ENCODE measurements at places on chromosomes 12 and 14.

DNA sequence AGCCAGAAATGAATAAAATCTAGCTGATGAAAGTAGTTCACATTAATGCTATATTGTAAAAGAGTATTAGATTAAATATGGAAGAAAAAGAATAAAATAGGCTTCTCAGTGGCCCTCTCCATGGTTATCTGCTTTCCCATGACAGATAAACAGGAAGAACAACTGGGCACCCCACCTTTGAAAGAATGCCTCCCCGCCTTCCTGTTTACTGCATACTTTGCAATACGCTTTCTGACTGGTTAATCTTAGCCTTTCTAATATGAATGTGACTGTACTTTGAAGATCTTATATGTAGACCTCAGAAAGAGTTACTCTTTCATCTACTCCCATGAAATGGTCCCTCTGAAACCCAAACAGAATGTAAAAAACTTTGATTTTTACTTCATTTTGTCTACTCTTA, 34.1 kb upstream of the DAAM1 start:
- no peak for DNase-seq

GRCh38 chr14:100135073-100135472, 24.4 kb downstream of the DEGS2 start:
- no peak for DNase-seq

DNA sequence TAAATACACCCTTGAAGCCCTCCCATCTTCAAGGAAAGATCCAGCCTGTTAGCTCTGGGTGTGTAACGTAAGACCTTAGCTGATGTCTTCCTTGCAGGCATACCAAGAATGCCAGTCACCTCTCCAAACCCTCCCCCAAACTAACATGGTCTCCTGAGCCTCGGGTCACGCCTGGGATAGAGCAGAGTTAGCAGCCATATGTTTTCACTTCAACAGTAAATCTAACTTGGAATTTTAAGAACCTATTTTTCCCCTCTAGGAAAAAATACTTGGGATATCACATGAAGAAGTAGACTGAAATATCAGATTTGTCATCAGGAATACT, 27.9 kb downstream of the BCL2L14 start:
- DNase-seq = no peak

DNA sequence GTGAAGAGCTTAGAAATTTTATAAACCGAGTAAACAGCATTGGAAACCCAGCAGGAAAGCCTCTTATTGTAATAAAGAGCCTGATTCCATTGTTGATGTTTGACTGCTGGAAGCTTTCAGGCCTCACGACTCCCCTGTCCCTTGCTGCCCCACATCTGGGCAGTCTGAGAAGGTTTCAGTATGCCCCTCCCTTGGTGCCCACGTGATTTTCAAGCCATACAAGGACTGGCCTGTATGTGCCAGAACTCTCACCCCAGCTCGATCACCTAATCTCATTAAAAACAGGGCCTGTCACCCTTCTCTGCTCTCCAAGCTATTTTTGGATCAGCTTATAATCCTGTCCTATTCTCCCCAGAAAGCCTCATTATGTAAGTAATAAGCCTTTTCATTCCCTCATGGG, 7.5 kb upstream of the PYROXD1 start:
- DNase-seq = no peak

GRCh38 chr14:72010474-72010873, 78.2 kb downstream of the RGS6 start:
- no peak for DNase-seq

- DNase-seq = no peak
Measured at GRCh38 chr12:16520328-16520727, 85.6 kb downstream of the LMO3 start.

DNA sequence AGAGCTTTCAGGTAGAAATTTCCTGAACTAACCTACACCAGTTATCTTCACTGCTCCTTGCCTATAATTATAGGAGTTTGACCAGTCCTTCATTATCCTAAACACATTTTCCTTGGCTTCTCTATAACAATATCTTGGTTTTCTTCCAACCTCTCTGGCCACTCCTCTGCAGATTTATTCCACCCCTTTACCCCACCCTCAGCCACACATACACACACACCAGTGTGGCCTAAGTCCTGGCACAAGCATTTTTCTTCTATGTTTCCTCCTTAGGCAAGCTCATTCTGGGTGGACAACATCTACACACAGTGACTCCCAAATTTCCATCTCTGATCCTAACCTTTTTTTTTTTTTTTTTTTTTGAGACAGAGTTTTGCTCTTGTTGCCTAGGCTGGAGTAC, 25.1 kb downstream of the CDK17 start:
- no peak for DNase-seq

DNA sequence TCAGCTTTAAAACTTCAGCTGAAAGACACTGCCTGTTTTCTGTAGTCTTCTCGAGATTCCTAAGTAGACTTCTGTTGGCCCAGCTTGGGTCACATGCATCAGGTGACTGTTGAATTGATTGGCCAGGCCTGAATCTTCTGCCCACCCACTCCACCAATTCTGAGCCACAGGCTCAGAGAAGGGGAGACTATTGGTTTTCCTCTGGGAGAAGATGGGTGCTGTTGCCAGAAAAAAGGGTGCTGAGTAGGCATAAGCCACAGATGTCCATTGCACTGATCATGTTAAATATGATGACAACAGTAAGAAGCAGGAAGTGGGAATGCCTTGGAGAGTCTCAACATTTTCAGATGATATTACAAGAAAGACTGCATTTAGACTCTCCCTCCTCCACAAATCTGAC, 6.8 kb upstream of the SPTLC2 start:
- no peak for DNase-seq

DNA sequence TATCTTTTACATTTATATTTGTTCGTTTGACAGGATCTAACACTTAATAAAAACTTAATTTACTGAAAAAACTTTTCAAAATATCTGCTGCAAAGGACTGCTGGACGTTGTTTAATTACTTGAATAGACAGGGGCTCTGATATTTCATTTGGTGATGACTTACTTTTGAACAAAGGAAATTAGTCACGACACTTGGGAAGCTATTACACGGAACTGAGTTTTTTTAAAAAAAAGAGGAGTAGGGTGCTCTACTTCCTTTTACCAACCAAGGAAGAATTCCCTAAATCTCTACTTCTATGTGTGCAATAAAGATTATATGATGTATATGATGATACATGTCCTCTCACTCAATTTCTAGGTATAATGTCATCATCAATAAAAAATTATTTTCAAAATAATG, 4.7 kb downstream of the FGD6 start:
- no peak for DNase-seq

DNA sequence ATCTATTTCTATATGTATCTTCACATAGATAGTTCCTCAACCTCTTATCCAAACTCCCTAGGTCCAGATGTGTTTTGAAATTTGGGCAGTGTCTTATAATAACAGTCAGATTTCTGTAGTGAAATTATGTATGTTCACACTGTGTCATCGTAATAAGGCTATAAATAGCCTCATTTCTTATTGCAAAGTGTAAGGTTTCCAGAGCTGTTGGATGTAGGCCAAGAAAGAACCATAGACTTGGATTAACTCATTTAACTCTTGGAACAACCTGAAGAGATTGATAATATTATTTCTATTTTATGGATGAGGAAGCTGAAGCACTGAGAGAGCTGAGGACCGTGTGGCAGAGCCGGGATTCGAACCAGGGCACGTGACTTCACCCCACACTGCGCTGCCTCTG, 49.0 kb upstream of the PIWIL1 start:
- no peak for DNase-seq

DNA sequence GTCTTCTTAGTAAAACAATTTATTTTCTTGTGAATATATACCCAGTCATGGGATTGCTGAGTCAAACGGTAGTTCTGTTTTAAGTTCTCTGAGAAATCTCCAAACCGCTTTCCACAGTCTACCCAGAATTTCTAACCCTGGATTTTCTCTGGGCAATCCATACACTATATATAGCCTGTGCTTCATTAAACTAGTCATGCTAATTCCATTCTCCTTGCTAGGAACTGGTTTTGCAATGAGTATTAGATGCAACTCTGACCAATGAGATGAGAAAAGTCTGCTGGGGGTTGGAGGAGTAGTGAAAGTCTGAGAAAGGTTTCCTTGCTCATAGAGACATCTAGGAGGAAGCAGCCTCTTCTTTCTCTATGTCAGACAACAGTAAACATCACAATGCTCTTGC, 196.1 kb upstream of the CDKN3 start:
- DNase-seq = no peak

DNA sequence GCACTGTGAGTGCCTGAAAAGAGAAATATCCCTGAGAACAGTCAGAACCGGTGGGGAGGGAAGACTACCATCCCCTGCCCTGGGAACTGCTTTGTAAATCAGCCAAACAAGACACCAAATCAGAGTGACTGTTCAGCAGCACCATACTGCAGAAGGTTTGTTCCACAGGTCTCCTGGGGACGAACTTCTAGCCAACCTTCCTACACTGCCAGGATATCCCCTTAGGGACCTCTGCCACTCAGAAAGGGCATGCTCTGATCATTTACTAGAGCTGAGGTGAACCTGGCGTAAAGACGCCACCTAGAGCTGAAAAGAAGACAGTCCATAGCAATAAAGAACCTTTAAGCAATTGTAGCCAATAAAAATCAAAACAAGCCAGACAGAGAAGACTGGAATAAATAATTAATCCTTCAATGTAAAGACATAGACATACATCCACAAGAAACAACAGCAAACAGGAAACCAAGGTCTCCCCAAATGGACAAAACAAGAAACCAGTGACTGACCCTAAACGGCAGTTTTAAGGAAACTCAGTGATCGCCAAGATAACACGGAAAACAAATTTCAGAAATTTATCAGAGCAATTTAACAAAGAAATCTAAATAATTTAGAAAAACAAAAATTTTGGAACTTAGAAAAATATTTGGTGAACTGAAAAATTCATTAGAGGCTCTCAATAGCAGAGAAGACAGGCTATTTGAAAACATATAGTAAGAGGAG, 228.1 kb upstream of the AMIGO2 start:
- peak; percentile 62 for DNase-seq

DNA sequence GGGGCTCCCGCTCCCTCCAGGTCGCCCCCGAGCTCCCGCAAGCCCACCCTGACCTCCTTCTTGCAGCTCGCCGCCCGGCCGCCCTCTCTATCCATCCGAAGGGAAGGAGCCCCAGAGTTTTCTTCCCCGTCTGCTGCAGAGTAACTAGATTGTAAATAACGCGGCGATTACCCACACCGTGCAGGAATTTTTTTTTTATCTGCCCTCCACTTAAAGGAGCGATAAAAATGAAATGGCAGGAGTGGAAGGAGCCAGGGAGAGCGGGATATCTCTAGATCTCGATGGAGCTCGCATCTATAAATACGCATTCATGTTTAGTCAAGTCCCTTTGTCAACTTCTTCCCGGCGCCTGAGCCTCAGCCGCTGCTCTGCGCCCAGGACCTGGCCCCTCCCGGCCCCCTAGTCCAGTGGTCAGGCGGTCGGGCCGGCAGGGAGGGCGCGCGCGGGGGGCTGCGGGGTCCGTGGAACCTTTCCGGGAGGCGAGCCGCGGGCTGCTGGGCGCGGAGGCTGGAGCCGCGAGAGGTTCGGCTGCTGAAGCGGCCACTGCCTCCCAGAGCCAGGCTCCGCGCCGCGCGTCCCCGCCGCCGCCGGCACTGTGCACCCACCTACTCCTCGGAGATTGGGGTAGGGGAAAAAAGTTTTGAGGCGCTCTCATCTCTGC, 386.0 kb downstream of the BCAT1 start:
- peak; percentile 50 for DNase-seq

DNA sequence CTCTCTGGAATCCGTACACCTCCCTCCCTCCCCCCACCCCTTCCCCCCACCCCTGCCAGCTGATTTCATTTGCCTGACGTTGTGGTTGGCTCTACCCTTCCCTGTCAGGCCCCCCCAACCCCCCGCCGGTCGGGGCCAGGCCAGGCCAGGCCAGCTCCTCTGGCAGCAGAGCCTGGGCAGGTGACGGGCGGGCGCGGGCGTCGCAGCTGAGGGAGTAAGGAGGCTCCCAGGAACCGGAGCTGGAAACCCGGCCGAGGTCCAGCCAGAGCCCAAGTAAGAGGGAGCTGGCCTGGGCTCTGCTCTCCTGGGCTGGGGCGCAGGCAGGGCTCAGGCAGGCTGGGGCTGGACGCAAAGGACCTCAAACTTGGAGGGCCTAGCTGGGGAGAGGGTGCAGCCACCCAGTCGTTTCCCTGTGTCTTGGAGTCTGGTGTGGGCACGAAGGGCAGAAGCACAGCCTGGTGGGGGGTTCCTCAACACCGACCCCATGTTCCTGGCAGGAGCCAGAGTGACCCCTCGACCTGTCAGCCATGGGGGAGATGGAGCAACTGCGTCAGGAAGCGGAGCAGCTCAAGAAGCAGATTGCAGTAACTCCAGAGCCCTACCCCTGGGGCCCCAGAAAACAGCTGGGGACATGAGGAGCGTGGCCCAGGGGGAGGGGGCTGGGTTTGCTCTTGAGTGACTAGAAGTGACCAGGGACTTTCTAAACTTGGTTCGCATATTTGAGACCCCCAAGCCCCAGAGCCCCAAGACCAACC, at the start of gene GNB3:
Gene GNB3, plus strand, starts transcription at position 165 of the 755 bp plus-strand sequence. Its CDS starts 363 bp downstream, at position 528.
- no peak for DNase-seq

- DNase-seq = no peak
Measured at GRCh38 chr14:68379510-68380328, 413.1 kb downstream of the ZFP36L1 start.

GRCh38 chr12:115413626-115414025, 729.7 kb upstream of the TBX3 start:
- no peak for DNase-seq

DNA sequence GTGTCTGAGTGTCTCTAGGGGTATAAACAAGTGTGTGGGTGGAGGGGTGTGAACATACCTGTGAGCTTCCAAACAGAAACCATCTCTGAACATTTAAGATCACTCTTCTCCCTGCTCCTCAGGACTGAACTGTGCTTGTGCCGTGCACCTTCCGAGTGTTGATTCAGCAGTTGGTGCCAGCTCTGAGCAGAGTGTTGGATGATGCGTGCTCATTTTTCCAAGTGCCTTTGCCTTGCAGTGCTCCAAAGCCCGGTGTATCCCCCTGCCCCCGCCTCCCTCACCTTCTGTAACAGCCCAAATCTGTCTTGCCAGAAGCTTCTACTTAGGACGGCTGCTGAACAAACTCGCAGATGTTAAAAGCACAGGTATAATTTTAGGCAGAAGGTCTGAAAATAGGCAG, 4.4 kb downstream of the WSCD2 start:
- no peak for DNase-seq

GRCh38 chr12:23895792-23896218, 53.7 kb downstream of the SOX5 start:
- no peak for DNase-seq

DNA sequence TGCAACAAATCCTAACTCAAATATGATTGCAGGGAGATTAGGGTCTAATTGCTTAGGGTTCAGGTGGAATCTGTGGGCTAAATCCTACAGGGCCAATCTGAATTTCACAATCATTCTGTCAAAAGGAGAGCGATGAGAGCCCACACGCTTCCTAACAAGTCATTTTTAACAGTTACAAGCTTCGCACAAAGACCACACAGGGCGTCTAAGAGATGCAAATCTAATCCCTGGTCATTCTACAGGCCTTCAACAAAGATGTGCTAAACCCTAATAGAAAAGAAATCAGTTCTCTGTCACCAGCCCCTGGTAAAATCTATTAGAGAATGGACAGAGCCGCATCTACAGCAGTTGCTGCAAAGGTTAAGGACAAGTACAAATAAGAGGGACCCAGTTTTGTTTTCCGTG, 15.3 kb downstream of the NKX2-1 start:
- no peak for DNase-seq

- DNase-seq = no peak
Measured at GRCh38 chr14:102616799-102617198, 24.4 kb downstream of the RCOR1 start.

GRCh38 chr12:95663525-95663924, 112.2 kb upstream of the USP44 start:
- no peak for DNase-seq

- no peak for DNase-seq
Measured at GRCh38 chr12:41515953-41516352, 327.8 kb downstream of the PDZRN4 start.
